ENCODE measurements at places on chromosomes 1 and 21.

GRCh38 chr21:35664683-35665082 lies 395.6 kb downstream of the SETD4 start:
- DNase-seq, result no peak

GRCh38 chr1:181073638-181074037 lies 14.9 kb upstream of the IER5 start:
- no peak for DNase-seq

DNA sequence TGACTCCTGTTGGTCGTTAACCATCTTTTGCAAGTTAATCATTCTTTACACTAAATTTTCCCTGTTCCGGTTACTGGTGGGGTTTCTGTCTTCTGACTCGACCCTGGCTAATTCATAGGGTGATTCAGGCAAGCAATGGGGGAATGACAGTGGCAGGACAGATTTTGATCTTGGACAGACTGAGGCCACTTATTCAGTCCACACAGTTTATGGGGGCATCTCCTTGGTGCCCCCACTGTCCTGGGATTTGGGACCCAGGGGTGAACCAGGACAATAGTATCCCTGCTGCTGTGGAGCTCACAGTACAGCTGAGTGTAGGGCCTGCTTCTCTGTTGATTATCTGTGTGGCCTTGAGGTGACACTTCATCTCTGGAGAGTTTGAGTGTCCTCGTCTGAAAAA lies 540.4 kb downstream of the MATN1 start:
- DNase-seq, result no peak

DNA sequence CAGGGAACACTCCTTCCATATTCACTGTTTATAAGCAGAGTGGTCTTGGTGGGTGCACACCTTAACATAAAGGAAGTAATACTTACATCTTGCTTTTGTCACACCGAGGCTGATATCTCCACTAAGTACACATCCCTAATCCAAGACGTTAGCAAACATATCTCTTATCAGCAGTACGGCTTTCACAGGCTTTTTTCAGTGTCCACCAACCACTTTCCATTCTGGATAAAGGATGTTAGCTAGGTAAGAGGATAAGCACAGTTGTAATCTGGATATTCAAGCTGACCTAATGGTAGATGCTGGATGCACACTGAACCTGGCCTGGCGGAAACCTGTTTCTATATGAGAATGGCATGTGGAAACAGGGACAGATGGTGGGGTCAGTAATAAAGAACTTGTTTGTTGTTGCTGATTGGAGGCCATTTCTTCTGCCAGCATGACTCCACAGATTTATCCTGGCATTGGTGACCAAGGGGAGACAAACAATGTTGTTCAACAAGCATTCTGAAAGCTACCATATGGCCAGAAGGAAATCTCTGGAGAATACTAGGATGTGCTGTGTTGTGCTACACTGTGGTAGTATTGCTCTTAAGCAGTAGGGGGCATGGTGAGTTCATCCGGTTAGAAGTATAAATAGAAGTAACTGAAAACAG lies 416.4 kb downstream of the PTBP2 start:
- DNase-seq, result no peak

DNA sequence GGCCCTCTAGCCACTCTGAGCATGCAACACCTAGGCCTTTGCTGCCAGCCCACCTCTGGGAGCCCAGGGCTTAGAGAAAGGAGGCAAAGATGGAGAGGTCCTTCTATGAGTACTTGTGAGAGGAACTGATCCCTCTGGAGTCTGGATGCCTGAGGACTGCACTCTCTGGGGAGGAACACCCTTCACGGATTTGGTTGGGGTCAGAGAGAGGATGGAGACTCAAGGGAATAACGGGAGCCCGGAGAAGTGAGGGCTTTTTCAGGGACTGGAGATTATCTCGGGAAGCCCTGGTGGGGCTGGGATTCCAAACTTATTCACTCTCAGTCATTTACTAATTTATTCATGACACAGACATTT lies 413 bp upstream of the C1orf232 start:
- DNase-seq, result no peak

GRCh38 chr1:217388522-217389065 lies 242.3 kb downstream of the GPATCH2 start:
- DNase-seq, result no peak

- no peak for DNase-seq
Observed at GRCh38 chr21:29053011-29053553, 20.4 kb downstream of the CCT8 start.

DNA sequence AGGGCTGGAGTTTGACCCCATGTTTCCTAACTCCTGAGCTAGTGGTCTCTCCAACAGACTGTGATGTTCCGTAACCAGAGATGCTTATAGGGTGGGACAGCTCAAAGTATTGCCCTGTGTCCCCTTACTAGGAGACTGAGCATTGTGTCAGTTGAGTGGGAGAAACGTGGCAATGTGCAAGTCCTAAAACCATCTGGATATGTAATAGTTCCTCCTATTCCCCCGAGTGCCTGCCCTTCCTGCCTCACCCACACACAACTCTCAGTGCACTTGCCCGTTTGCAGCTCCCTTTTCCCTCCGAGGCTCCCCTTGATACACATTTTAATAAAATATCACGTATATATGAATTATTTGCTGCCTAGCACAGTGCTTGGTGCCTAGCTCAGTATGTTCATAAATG lies 3.4 kb downstream of the PIGV start:
- no peak for DNase-seq

DNA sequence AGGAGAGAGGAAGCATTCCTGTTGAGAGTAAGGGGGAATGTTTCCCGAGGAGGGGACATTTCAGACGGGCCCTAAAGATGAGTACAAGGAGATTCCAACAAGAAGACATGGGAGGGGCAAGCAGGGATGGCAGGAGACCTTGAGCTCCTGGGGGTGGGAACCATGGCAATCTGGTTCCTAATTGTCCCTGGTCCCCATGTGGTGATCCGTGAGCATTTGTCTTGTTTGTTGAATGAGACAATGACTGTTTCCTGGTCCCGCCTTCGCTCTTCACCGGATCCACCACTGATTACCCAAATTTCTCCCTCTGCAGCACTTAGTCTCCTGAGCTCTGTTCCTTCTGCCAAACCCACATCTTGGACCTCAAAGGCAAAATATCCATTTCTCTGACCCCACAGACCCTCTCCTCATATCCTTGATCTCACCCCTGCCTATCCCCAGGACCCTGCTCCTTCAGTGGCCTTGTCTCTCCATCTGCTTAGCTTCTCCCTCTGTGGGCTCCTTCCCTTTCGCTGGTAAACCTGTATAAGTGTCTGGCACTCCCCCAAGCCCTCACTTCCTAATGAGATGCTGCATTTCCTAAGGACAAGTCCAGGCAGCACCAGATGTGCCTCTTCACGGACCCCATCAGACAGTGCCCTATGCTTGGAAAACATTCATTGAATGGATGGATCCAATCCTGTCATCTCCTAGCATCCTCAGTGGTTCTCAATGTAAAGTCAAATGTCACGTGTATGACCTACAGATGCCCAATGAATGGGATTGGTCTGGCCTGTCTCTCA lies 8.3 kb upstream of the CSF1 start:
- DNase-seq, result no peak

DNA sequence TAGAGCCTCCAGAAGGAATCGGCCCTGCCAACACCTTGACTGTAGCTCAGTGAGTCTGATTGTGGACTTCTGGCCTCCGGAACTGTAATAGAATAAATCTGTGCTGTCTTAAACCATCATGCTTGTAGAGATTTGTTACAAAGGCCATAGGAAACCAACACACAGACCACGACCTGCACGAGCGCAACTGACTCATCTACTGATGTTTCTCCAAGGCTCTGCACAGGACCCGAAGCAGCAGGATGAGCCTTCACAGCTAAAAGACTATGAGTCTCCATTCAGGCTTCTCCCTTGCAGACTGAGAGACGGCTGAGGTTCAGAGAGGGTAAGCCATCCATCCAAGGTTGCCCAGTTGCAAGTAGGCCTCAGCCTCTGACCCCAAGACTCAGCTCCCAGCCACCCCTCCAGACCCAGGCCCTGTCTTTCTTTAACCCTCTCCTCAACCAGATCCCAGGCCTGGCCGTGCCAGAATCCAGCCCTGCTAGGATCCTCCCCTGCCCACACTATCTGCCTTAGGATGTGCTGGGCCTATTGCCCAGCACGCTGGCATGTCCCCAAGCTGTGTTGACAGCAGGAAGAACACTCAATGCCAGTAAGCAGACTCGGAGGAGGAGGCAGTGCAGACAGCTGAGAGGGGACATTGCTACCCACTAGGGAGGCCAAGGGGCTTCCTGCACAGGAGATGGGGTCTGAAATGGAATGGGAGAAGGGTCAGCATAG lies 109.0 kb downstream of the HMGB4 start:
- no peak for DNase-seq

- DNase-seq, result no peak
Observed at GRCh38 chr1:30444850-30445249, 278.5 kb downstream of the MATN1 start.
